ENCODE measurements at places on chromosomes 12 and 14.

DNA sequence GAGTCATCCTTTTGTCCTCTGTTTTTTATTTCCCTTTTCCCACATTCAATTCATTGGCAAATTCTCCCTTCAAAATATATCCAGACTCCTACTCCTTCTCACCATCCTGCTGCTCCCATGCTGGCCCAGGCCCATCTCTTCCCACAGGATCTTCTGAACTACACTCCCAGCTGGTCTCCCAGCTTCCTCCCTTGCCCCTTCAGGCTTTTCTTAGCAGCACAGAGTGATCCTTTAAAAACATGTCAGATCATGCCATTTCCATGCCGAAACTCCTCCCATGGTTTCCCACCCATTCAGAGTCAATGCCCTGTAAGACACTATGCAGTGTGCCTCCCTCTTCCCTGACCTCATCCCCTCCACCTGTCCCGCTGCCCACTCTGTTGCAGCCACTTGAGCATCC is 2.4 kb upstream of the KRT84 start:
- DNase-seq, result no peak

DNA sequence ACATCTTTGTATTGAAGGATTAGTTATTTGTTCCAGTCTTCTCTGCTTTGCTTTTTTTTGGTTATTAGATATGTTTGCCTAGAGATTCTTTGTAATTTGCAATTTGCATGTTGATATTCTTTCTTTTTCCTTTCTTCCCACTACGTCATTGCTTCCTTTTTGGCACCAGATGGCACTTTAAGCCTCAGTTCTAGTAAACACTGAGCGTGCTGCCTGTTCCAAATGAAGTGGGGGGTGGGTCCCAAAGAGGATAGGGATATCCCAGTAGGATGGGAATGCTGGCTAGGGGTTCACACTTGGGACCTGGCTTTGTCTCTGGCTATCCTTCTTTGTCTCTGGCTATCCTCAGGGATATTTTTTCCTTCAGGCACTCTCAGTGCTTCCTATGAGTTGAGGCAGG is 17.0 kb downstream of the EAPP start:
- DNase-seq, result no peak

DNA sequence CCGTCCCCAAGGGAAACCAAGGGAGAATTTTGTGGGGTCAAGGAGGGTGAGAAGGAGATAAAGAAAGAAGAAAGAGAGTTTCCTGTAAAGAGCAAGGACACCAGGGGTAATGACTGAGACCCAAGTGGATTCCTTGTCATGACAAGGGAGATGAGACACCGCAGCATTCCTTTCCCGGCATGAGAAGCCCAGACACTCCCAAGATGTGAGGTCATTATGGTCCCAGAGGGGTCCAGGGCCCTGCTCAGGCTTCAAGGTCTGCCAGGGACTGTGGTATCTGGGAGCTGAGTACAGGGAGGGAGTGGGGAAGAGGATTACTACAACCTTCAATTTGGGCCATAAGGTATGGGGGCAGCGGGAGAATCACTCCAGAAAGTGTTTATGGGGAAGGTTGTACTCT is 58.1 kb downstream of the SPTB start:
- DNase-seq, result no peak

DNA sequence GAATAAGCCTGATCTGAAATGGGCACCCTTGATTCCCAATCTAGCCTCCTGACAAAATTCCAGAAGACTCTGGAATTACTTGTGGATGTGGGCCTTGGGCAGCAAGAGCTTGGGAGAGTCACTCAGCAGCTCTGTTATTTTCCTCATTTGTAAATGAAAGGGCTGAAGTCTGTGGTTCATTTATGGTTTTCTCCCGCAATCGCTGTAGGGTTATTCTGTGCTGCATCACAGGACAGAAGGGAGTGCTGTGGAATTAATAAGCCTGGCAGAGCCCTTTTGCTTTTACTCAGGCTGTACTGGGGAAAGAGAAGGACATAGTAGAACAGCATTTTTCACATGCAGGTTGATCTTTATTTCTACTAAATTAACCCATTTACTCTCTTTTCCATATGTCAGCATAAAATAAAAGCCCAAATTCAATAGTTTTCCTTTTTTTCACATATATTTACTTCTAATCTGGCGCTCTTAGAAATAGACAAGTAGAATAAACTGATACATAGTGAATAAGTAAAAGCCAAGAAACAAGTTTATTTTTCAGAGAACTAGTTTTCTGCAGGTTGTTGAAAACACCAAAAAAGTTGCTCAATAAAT is 49.2 kb downstream of the DUSP16 start:
- DNase-seq, result no peak

GRCh38 chr12:106416273-106416672 is 58.7 kb downstream of the POLR3B start:
- DNase-seq, result no peak

- no peak for DNase-seq
These were observed 63.2 kb upstream of the TMX1 start for GRCh38 chr14:51176839-51177238.

DNA sequence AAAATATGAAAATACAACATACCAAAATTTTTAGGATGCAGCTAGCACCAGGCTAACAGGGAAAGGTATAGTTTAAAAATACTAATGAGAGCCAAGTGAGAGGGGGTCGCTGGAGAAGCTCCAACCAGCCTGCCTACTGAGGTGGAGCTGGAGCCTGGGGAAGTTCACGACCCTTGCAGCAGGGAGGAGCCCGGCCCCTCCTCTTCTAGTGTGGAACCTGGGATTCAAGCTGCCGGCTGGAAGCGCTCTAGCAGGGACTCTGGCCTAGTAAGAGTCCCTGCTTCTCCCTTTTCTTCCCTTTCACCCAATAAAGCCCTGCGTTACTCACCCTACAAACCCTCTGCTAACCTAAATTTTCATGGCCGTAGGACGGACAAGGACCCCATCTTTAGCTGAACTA is 5.0 kb upstream of the KCNK13 start:
- DNase-seq, result no peak

DNA sequence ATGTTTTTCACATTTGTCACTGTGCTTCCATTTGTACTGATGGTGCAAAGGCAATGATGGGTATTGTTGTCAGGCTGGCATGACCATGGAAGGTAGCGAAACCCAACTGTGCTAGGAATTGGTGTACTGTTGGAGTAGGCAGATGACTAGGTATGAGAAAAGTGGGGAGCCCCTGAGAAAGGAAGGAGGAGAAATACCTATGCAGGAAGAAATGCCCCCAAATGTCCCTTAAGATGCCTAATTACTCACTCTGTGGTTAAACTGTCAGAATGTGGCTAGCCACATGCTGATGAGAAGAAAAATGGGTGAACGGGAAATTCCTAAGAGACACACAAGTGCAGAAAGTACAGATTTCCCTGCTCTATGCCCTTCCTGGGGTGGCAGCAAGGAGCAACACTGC is 339.1 kb downstream of the TMEM132D start:
- DNase-seq, result no peak

- DNase-seq, result no peak
These were observed 281.8 kb downstream of the EGLN3 start for GRCh38 chr14:33669111-33669510.
